ENCODE measurements at places on chromosomes 12 and 14. TPM values are rescaled to one million over a fixed set of nuclear protein-coding genes. Genes with fewer than 3 reads are reported as not detected.

GUCY2C gene
- total RNA-seq = not detected

LBHD2 gene
- total RNA-seq = not detected

TBX3 gene
- total RNA-seq = 89.4 TPM

UNC79 gene
- not detected for total RNA-seq

CDH24 gene
- 16.4 TPM for total RNA-seq

SIX1 gene
- 18.2 TPM for total RNA-seq

PLEKHA5 gene
- 16.7 TPM for total RNA-seq

MANSC1 gene
- total RNA-seq = 3.1 TPM

TMEM120B gene
- total RNA-seq = 18.5 TPM

CCDC38 gene
- not detected for total RNA-seq

HCAR1 gene
- 4.7 TPM for total RNA-seq

ADAM20 gene
- 0.17 TPM for total RNA-seq

KCNC2 gene
- not detected for total RNA-seq

TAS2R8 gene
- total RNA-seq = not detected

SYCP3 gene
- not detected for total RNA-seq

KRT82 gene
- total RNA-seq = 0.29 TPM

USP44 gene
- not detected for total RNA-seq
